ENCODE measurements at places on chromosomes 6 and 20. TPM values are rescaled to one million over a fixed set of nuclear protein-coding genes. Genes with fewer than 3 reads are reported as not detected.

DNA sequence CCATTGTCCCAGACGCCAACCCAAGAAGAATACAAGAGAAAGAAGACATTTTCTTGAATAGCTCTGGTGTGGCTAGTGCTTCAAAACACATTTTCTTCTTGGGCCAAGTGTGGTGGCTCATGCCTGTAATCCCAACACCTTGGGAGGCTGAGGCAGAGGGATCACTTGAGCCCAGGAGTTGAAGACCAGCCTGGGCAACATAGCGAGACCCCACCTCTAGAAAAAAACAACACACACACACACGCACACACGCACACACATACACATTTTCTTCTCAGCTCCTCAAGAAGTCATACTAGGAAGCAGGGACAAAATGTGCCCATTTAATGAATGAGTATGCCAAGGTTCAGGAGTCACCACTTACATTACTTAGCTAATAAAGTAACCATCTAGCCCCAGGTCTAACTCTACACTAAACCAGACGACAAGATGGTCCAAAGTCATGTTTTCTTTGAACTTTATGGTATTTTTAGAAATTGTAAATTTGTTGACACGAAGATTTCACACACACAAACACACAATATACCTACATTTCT, 68.8 kb downstream of the ZMYND8 start:
- no peak for DNase-seq

DNA sequence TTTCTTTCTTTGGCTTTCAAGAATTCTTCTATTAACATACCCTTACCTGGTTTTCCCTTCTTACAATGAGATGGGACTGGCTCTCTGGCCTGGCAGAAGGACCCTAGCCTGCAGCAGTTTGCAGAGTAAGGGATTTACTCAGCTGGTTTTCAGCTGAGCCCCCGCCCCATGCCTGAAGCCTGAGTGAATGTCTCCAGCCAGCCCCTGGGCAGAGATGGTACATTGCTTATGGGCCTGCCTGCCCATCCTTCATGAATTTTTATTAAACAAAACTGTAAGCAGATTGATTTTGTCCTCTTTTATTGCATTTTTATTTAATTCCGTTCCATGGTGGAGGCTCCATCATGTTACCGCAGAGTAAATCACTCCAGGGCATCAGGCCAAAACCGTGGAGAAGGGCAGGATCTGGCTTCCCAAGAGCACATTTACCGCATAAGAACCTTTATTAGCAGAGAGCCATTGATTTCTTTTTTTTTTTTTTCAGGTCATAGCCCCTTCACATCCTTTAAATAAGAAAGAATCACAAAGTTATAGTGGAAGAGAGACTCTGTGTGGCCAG, 316.2 kb downstream of the DHX35 start:
- no peak for DNase-seq

- DNase-seq = no peak
Measured at GRCh38 chr6:10418862-10419748, 4.2 kb upstream of the TFAP2A start.

DNA sequence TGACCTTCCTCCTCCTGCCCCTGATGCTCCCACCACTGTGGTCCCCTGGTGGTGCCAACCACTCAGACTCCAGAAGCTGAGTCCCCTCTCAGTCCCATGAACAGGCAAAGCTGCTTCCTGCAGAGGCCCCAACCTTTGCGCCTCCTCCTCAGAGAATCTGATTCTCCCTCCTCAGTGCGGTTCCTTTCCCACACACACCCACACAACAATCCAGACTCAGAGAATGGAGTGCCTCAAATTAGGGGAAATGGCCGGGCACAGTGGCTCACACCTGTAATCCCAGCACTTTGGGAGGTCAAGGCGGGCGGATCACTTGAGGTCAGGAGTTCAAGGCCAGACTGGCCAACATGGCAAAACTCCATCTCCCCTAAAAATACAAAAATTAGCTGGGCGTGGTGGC, 23.0 kb downstream of the RIPOR3 start:
- no peak for DNase-seq

GRCh38 chr6:118652051-118652615, 742 bp upstream of the CEP85L start:
- DNase-seq = no peak

Gene TRIM40
- total RNA-seq = not detected

Gene HLA-B
- 632 TPM for total RNA-seq

Gene ANKRD66
- not detected for total RNA-seq

- DNase-seq = no peak
Measured at GRCh38 chr6:1814279-1814678, 204.6 kb downstream of the FOXC1 start.

- DNase-seq = no peak
Measured at GRCh38 chr6:72140795-72141194, 254.4 kb downstream of the RIMS1 start.

- peak; percentile 53 for DNase-seq
Measured at GRCh38 chr6:135568379-135568778, 70.8 kb upstream of the AHI1 start.

GRCh38 chr20:10642856-10643559, 30.8 kb downstream of the JAG1 start:
- DNase-seq = no peak

DNA sequence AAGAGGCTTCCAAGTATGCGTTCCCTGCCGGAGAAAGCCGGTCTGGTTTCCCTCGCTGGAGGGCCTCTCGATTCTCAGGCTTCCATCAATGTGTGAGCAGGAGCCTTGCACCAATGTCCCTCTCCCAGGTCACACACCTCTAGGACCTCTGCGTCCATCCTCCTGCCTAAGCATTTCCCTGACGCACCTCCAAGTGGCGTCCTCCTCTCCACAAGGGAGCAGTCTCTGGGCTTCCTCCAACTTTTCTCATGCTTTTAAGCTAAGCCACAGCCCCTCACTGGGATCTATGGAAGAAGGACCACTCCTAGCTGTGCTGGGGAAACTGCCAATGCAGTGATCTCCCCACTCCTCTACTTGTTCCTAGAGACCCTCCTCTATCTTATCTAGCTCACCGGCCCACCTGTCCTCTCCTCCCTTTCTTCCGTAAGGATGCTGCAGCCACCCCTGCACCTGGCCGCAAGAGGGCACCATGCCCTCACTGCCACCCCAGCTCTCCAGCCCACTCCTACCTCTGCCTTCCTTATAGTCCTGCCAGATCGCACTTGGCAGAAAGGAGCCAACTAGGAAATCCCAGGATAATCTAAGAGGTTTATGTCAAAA, 258.7 kb downstream of the LRFN2 start:
- DNase-seq = no peak

GRCh38 chr6:158688860-158689259, 39.0 kb downstream of the SYTL3 start:
- no peak for DNase-seq

DNA sequence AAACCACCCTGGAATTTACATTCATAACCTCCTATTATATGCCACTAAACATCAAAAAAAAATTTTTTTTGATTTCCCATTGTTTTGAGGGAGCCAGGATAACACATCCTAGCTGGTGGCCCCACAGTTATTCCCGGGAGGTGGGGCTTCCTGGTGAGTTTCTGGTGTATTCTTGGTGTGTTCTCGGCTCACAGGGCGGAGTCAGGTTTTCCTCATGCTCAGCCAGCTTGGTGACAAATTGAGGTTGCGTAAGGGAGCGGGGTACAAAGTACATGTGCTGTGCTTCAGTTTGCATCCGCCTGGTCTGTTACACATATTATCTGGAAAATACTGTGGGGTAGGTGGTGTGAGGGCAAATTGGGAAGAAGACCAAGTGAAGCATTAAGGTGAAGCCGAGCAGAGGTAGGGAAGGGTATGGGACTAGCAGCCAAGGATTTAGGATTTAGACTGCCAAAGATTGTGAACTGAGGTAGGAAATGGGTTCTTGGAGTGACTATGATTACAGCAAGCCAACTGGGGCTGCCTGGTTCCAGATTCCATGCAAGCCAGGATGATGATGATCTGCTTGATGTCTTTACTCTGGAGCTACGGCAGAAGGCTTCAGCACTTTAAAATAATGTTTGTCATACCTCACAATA, 46.2 kb upstream of the EEF1A1 start:
- peak; percentile 65 for DNase-seq

DNA sequence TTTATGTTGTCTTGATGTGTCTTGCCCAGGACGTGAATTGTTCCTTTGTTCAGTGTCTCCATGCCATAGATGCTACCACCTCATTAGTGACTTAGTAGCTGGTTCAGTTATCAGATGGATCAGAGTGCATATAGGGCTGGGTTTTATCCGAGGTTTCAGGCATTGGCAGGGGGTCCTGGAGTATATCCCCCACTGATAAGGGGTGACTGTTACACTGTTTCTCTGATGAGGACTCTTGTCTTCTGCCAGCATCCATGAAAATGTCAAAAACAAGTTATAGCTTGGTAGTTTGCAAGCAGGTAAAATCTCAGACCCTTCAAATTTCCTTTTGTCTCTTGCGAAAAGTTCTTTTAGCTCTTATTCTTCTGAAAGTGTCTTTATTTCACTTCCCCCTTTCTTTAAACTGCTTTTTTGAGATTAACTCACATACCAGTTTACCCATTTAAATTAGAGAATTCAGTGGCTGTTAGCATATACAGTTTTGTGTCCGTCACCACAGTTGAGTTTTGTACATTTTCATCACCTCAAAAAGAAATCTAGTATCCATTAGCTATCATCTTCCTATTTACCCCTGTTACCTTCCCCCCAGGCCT, 109.2 kb downstream of the CDYL start:
- DNase-seq = no peak

Gene TBC1D22B
- 8.7 TPM for total RNA-seq

Gene PANK2
- total RNA-seq = 23.8 TPM

- peak; percentile 77 for DNase-seq
Measured at GRCh38 chr20:10877342-10877741, 203.5 kb upstream of the JAG1 start.

DNA sequence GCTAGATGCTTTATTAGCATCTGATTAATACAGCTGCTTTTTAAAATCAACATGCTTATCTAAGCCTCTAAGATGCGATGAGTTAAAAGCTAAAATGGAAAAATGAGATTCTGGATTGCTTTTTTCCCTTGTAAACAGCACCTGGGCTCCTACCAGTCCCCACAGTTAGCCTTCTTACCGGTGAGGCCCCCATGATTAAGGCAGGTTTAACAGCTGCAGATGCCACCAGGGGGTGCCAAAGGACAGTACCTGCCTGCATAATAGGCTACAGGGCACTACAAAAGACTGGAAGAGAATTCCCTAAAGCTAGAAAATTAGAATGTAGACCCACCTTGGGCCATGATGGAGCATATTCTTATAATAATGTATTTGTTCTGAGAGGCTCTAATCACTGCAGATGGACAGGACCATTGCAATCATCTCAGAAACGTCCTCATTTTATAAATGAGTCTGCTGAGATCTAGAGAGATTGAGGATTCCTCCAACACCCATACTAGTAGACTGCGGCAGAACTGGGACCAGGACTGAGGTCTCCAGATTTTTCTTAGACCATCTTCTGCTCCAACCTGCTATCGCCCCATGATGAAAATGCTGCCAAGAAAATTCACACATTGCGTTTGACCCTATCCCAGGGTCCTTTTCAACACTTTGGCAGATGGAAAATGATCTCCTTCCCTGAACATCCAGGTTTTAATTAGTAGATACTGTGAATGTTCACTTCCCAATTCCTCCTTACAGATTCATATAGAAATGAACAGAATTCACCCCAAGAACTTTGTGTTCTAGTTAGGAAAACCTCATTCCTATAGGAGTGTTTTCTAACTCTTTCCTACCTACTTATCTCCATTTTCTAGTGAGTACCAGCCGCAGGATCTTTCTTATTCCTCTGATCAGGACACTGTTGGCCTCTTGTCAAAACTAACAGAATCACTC, 148.8 kb downstream of the RPS12 start:
- DNase-seq = peak; percentile 75

Gene ADAM33
- 18.5 TPM for total RNA-seq

DNA sequence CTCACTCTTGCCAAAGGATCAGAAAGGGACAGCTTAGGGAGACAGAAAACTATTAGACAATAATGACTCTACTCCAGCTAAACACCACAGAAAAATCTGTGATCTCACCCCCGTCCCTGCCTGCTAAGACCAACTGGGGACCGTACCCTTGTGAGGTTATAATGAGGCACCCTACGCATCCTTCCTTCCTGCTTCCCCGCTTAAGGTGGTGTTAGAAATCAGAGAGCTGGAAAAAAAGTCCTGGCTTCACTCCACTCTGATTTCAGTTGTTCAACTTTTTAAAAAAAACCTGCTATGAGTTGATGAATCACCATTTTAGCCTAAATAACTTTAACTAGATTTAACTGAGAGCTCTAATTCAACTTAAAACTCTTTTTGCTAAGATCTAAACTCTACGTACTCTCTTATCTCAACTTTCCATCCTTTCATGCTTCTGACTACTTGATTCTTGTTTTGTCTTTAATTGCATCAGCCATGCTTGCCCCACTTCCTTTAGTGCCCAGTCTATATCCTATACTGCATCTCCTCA, 35.8 kb upstream of the TMEM14A start:
- DNase-seq = no peak

Gene RAMACL
- total RNA-seq = 1.6 TPM

- DNase-seq = no peak
Measured at GRCh38 chr20:50569864-50570836, 60.0 kb downstream of the PTPN1 start.

GRCh38 chr6:21986703-21987102, 310.1 kb downstream of the PRL start:
- DNase-seq = no peak

Gene ZNF334
- 0.99 TPM for total RNA-seq

- DNase-seq = no peak
Measured at GRCh38 chr20:38165966-38166702, 1.1 kb upstream of the TGM2 start.

- no peak for DNase-seq
Measured at GRCh38 chr20:32285621-32286371, 8.3 kb downstream of the KIF3B start.

DNA sequence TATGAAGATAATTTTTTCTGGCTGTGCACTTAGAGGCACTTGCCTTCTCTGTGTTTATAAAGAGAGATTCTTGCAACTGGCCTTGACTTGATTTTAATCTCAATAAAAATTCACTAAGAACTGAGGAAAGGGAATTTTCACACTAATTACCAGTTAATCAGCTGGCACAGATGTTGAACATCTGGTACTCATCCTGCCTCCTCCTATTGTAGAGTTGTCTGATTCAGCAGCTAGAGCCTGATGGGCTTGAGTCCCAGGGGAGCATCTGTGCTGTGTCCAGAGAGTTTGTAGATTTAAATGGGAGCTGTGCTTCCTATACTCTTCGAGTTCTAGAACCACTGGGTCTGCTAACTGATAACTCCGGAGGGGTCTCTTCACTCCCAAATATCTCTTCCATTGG, 284.4 kb upstream of the RNF24 start:
- DNase-seq = no peak

DNA sequence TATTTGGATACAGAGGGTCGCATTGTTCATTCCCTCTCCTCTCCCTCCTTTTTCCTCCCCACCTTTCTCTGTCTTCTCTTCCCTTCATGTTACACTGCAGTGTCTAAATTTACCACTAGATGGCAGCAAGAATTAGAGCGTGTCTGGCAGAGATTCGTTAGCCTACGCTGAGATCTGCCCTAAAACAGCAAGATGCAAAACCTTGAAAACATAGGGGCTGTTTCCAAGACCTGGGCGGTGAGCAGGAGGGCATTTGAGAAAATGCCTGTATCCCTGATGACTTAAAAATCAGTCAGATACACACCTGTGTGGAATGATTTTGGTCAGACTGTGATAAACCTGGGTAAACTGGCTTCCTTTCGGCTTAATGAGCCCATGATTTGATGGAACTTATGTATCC, 101.5 kb upstream of the ISM1 start:
- no peak for DNase-seq

- DNase-seq = peak; percentile 31
Measured at GRCh38 chr6:33692760-33693158, 18.7 kb downstream of the UQCC2 start.

Gene KCNK17
- total RNA-seq = 1.1 TPM

All from left cardiac atrium (tissue), 4 donors.